ENCODE measurements at places on chromosomes 1 and 21.

- DNase-seq = no peak
These were observed 27.7 kb upstream of the KANK4 start for GRCh38 chr1:62346886-62347285.

DNA sequence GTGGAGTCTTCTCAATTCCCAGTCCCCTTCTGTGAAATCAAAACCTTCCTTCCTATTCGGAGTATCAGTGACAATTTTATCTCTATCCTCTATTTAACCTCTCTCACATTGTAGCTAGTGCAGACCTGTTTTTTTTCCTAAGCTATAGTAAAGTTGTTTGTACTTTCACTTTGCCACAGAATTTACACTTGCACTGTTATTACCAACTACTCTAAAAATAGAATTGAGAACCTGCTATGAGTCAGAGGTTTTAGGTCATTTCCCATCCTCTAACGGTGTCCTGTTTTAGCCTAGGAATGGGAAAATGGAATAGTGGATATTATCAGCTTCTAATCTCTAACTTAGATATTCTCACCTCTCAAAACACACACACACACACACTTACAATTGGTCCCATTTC lies 862.7 kb downstream of the NCAM2 start:
- no peak for DNase-seq

GRCh38 chr1:203017692-203018091 lies 8.6 kb upstream of the PPFIA4 start:
- DNase-seq = no peak

DNA sequence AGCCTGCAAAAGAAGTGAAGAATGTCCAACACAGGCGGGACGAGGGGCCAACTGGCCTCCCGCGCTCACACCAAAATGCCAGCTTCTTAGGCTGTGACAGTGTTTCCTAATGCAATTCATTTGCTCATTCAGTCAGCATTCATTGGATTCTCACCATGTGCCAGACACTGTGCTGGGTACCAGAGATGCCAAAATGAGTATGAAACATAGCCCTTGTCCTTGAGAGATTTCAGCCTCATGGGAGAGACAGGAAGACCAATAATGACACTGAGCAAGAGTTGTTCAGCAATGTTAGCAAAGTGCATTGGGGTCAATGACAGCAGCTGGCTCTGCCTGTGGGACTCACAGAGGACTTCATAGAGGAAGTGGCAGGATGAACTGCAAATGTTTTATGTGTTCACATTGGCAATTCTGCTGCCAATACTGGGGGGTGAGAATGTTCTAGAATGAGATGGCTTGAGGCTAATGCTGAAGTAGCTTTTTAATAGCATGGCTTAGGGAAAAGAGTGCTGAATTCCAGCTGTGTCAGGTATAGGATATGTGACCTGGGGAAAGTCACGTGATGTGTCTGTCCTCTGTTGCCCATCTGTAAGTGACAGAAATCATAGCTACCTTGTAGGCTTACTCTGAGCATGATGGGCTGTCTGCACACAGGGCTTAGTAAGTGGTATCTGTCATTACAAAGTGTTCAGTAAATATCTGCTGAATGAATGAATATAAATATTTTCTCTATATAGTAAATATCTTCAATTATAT lies 58.3 kb upstream of the KIF26B start:
- DNase-seq = no peak

- DNase-seq = no peak
These were observed 543 bp downstream of the TMEM9 start for GRCh38 chr1:201153474-201154388.
